ENCODE measurements at places on chromosomes 3 and 15.

DNA sequence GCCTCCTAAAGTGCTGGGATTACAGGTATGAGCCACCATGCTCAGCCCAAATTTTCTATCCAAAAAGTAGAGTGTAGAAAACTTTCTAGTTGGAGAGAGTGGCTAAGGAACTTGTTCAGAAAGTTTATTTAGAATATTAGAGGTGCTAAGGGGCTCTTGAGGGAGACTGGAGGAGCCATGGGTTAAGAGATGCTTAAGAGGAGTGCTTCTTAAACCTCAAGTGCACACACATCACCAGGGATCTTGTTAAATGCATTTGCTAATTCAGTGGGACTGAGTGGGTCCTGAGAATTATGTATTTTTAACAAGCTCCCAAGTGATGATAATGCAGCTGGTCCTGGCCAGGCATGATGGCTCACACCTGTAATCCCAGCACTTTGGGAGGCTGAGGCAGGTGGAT, 29.7 kb upstream of the SLMAP start:
- no peak for DNase-seq

- no peak for DNase-seq
Measured at GRCh38 chr3:66376568-66376967, 124.3 kb downstream of the LRIG1 start.

GRCh38 chr3:50356553-50356952, 2.8 kb downstream of the TMEM115 start:
- no peak for DNase-seq

GRCh38 chr3:194139814-194140391, 4.0 kb downstream of the HES1 start:
- no peak for DNase-seq

DNA sequence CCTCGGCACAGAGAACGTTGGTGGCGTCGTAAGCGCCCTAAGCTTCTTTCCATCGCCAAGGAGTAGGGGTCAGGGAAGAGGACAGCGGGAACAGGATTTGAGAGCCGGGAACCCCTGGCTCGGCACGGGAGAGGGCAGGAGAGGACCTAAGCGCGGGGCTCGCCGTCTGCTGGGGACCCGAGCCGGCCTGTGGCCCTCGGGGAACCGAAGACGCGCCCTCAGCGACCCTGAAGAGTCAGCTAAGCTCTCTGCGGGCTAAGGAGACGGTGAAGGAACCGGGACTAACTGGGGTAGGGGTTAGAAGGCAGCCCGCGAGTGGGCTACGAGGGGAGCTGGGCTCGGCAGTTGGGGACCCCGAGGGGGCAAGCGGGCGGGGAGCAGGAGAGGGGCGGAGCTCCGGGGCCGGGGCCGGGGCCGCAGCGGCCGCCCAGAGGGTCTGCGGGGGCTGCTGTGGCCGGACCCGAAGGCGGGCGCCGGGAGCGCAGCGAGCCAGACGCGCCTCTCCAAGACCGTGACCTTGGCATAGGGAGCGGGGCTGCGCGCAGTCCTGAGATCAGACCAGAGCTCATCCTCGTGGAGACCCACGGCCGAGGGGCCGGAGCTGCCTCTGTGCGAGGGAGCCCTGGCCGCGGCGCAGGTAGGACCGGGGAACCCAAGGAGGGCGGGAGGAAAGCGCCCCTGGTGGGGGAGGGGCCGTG, 574 bp downstream of the CASR start:
- DNase-seq: no peak
